ENCODE measurements at places on chromosomes 7 and 10. TPM values are rescaled to one million over a fixed set of nuclear protein-coding genes. Genes with fewer than 3 reads are reported as not detected.

Gene GIMAP6
- not detected for total RNA-seq

Gene OR6B1
- total RNA-seq = not detected

Gene TET1
- 68.5 TPM for total RNA-seq

Gene RET
- 8.4 TPM for total RNA-seq

Gene LLCFC1
- total RNA-seq = not detected

Gene CFTR
- 1.7 TPM for total RNA-seq

Gene KLF14
- not detected for total RNA-seq

Gene DRGX
- not detected for total RNA-seq

DNA sequence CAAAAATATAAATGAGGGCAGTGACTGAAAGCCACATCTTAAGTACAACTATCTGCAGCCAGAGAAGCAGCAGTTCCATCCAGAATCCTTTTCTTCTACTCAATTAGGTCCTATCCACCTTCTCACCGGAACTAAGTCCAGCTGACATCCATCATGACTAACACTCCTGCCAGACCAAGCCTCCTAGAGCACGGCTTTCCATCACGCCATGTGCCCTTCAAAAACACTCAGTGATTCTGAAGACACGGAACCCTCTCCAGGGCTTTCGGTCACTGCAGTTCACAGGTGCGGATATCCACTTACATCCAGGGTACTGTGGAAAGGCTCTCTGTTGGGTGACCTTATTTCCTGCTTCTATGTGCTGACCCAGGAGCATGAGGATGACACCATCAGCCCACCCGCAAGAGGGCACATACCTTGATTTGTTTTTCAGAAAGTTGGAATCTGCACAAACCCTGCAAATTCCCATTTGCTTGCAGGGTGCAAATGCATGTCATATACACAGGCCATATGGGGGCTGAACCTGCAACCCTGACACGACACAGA lies 64.3 kb downstream of the FAM171A1 start:
- DNase-seq = no peak

GRCh38 chr7:92794391-92794790 lies 42.0 kb downstream of the CDK6 start:
- no peak for DNase-seq

- no peak for DNase-seq
These were observed 63.5 kb downstream of the SAMD9 start for GRCh38 chr7:93053949-93054943.

- peak; percentile 71 for DNase-seq
These were observed 567 bp downstream of the GTF2IRD1 start for GRCh38 chr7:74454021-74454924.

- no peak for DNase-seq
These were observed 133.8 kb upstream of the MEOX2 start for GRCh38 chr7:15820319-15820718.

GRCh38 chr7:128933180-128933891 lies 4.4 kb upstream of the IRF5 start:
- DNase-seq = no peak

DNA sequence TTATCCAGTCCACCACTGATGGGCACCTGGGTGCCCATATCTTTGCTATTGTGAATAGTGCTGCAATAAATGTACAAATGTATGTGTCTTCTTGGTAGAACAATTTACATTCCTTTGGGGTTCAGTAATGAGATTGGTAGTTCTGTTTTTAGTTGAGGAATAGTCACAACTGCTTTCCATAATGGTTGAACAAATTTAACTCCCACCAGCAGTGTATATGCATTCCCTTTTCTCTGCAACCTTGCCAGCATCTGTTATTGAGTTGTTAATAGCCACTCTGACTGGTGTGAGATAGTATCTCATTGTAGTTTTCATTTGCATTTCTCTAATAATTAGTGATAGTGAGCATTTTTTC lies 27.8 kb downstream of the COA1 start:
- DNase-seq = no peak

DNA sequence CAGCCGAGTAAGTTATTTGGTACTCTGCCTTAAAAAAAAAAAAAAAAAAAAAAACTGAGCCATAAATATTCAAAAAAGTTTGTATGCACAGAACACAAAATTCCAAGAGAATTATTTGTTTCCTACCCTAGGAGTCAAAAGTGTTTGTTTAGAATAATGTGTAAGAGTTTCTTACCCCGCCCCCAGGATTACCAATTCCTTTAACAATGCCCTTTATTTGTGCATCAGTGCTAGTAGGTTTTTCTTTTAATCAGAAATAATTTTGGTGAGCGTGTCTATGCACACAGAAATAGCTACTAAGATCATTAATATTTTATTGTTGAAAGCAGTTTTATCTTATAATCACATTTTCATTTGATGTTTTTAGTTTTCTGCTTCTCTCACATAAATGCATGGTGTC lies 374.6 kb downstream of the DPP6 start:
- no peak for DNase-seq

DNA sequence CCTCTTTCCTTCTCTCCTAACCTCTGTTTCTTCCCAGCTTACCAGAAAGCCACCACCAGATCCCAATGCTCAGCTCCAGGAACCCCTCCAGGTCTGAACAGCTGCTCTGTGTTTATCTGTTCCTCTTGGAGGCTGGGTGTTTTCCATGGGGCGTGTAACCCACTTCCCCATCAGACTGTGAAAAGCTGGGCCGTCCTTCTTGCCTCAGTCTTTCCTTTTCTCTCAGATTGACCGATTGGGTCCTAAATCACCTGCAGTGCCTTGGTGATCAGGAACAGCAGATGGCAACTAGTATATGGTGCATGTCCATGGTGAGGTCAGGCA lies 4.8 kb downstream of the SH3PXD2A start:
- DNase-seq = no peak

GRCh38 chr10:50892467-50892866 lies 7.0 kb upstream of the A1CF start:
- no peak for DNase-seq

DNA sequence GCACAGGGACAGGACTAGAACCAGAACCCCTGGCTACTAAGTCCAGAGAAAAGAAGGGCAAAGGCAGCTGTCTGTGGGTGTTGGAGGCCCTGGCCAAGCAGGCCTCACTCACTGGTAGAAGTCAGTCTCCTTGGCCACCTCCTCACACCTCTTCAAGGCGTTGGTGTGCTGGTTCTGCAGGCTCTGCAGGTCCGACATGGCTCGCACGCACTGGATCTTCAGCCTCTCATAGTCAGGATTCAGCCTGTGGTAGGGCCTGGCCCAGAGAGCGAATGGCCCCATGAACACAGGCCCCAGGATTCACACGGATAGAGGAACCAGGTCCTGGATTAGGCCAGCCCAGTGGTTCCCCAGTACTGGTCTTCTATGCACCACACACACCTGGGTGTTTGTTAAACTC lies 72.4 kb downstream of the DLG5 start:
- no peak for DNase-seq

GRCh38 chr7:100471021-100471420 lies 7.0 kb upstream of the SPACDR start:
- DNase-seq = no peak

DNA sequence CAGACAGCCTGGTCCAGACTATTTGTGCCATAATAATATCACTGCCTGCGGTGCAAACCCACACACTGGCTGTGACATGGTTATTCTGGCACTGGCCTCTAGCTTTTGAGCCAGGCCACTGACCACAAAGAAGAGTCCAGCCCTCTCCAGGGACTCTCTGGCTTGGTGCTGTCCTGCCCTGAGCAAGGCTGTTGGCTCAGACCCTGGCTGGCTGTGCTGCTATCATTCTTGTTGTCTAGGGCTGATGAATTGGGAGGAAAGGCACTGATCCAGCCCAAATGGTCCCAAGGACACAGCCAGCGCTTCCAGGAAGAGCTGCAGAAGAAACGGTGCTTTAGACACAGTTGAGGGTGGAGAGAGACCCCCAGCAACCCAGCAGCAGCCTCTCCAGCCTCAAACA lies 80.8 kb downstream of the TMEM130 start:
- DNase-seq = no peak

GRCh38 chr10:93224005-93224779 lies 150.5 kb downstream of the CYP26A1 start:
- no peak for DNase-seq

DNA sequence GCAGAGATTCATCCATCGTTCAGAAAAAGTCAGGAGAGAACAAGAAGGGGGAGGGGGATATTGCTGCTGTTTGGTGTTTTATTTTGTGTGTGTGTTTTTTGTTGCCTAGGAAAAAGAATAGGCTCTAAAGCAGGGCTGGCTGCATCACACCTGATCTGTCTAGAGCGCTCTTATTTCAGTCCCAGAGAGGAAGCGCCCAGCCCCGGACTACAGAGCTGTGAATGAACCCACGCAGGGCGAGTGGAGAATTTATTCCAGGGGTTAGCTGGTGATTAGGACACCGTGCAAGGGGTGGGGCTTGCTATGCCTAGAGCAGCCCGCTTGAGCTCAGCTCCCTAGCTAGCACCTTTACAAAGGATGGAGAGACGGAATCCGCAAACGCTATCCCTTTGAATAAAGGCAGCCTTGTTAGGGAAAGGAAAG lies 621 bp upstream of the FAM13C start:
- peak; percentile 15 for DNase-seq

DNA sequence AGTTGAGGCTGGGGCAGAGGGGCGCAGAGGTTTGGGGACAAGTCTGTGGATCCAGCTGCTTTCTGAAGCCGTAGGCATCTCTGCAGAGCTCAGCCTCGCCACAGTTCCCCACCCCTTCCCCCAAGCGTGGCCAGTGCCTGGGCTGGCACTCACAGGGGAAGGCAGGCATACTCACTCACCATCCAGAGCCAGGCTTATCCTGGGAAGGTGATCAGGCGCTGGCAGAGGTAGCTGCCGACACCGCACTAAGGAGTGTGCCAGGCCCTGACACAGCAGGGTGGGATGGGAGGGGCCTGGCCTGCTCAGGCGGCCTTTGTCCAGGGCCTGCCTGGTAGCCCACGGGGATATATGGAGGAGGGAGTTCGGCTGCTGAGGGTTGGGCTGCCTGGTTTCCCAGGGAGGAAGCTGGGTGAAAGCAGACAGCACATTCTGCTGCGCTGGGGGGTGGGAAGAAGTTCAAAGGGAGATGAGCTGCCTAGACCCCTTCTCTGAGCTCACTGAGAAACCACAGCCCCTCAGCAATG lies 15.9 kb downstream of the VSIR start:
- DNase-seq = no peak

GRCh38 chr10:93954299-93954698 lies 39.4 kb upstream of the PLCE1 start:
- no peak for DNase-seq

DNA sequence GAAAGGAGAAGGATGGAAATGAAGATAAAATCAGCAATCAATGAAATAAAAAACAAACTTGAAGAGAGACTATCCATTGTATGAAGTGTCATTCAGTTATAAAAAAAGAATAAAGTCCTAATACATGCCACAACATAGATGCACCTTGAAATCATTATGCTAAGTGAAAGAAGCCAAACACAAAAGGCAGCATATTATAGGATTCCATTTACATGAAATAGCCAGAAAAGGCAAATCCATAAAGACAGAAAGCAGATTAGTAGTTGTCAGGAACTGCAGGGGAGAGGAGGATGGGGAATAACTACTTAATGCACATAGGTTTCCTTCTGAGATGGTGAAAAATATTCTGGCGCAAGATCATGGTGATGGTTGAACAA lies 6.6 kb upstream of the PON1 start:
- DNase-seq = no peak

Data from H1 (cell line).